ENCODE measurements at places on chromosomes 1 and 21. TPM values are rescaled to one million over a fixed set of nuclear protein-coding genes. Genes with fewer than 3 reads are reported as not detected.

DNA sequence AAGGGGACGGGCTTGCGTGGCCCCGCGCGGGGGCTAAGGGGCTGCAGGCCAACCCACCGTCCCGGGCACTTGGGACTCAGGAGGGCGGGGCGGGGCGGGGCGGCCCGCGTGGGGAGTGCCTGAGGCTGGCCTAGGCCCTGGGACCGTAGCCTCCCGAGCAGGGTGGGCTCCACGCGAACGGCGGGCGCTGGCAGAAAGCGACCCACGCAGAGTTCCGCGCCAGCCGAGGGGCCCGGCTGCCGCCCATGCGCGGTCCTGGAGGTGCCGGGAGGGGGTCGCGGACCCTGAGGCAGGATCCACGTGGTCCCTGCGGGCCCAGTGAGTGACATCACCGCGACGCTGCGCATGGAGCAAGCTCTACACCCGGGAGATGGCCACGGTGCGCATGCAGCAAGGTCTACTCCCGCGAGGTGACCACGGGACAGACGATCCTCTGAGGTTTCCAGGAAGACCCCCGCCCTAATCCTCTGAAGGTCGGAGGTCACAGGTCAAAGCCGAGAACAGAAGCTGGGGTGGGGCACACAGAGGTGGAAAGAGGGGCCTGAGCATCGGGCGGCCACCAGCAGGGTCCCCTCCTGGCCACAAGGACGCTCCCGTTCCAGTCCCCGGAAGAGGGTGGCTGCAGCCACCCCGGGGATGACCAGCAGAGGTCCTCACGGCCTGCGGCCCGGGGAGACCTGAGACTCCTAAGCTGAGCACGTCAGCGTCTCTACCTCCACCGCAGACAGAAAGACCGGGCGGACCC, 13.5 kb upstream of the SLC19A1 start:
- DNase-seq: peak; percentile 53
- H3K36me3 ChIP-seq: no peaks in the 10 kb centered on the region
- H3K4me3 ChIP-seq: peak overlapping the region; percentile 62
- no peaks in the 10 kb centered on the region for H3K27me3 ChIP-seq
- H3K4me1 ChIP-seq: peaks cover 13% of the 10 kb centered on the region

GRCh38 chr1:215475796-215476481, 91.2 kb upstream of the KCTD3 start:
- H3K4me3 ChIP-seq: no peak overlapping the region
- H3K4me1 ChIP-seq: peaks cover 17% of the 10 kb centered on the region
- peak overlapping the region; percentile 31 for H3K27ac ChIP-seq
- no peak for DNase-seq

DNA sequence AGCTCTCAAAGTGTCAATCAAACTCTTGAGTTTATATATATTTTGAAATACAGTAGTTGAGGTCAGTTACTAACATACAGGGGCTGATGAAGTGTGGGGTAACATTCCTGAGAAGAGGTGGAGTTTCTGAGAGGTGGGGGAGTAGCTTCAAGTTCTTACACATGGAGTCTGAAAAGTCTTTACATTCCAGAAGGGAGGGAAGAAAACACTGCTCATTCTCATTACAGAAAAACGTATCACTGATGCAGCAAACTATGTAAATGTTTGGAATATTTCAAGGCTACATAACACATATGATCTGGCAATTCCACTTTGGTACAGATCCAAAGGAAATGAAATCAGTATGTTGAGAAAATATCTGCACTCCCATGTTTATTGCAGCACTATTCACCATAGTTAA, 1065.8 kb upstream of the B3GALT2 start:
- peak overlapping the region; percentile 71 for H3K27ac ChIP-seq
- H3K4me3 ChIP-seq: no peak overlapping the region
- peaks cover 5% of the 10 kb centered on the region for H3K4me1 ChIP-seq
- DNase-seq: no peak
- H3K27me3 ChIP-seq: no peaks in the 10 kb centered on the region
- H3K36me3 ChIP-seq: peaks cover 2% of the 10 kb centered on the region

The OR2L5 gene
- not detected for total RNA-seq

DNA sequence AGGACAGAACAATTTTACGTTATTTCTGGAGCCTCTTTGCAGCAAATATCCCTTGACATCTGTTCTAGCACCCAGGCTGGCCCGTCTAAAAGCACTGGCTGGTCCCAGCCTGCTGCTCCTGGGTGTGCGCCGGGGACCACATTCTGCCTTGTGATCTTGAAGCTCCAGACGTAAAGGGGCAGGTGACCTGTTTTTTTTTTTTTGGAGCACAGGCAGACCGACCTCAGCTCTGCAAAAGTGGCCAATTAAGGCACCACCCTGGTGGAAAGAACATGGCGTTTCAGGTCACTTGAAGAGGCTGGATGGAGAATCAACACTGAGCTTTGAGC, 13.8 kb upstream of the CAMTA1 start:
- H3K27me3 ChIP-seq: peaks cover 11% of the 10 kb centered on the region
- no peak overlapping the region for H3K4me3 ChIP-seq
- H3K27ac ChIP-seq: no peak overlapping the region
- no peaks in the 10 kb centered on the region for H3K36me3 ChIP-seq

DNA sequence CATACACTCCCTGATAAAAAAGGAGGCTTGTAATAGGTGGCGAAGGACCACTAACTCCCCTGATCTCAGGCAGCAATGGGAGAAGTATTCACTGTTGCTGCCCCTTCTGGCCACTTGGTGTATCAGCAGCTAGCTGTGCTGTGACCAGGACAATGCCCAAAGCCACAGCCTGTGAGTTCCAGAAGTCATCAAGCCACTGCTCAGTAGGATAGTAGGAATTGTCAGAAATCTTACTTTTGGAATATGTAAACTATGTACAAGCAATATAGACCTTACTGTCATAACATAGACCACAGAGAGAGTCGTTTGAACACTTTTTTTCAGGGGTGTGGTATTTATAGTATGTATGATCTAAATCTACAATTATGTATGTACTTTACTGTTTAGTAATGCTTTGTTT, 248.3 kb upstream of the CAMK1G start:
- no peak overlapping the region for H3K4me3 ChIP-seq
- H3K4me1 ChIP-seq: peaks cover 2% of the 10 kb centered on the region
- DNase-seq: no peak

DNA sequence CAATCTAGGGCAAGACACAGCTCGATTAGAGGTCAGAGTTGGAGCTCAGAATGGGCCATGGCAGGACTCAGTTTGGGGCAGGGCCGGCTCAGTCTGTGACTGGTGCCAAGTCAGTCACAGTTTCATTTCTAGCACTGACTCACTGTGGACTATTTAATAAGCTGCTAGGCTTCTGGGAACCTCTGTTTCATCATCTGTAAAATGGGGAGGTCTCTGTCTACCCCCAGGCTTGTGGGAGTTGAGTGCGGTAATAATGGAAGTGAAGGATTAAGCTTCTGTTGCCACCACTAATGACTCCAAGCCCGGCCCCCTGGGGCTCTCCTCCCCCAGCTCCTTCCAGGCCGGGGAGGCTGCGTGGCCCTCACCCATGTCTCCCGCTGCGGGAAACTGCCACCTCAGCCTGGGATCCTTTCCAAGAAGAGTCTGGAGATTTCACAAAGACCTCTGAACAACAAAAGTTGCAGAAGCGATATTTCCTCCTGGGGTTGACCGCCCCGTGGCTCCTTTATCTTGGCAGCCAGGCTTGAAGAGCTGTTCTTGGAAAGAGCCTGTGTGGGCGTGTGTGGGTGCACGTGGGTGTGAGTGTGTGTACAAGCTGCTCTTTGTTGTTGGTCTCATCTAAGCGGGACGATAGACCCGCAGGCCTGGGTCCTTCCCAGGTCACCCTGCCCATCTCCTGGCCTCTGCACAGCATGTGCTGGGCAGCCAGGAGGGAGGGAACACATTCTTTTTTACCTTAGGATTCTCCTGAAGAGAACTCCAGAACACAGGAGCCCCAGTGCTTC, 29.1 kb downstream of the KNCN start:
- H3K4me3 ChIP-seq: no peak overlapping the region
- H3K27me3 ChIP-seq: peaks cover 56% of the 10 kb centered on the region
- H3K36me3 ChIP-seq: no peaks in the 10 kb centered on the region
- no peak for DNase-seq
- H3K27ac ChIP-seq: peak overlapping the region; percentile 59
- peaks cover 53% of the 10 kb centered on the region for H3K4me1 ChIP-seq

The SLC35F3 gene
- total RNA-seq: 0.25 TPM

GRCh38 chr21:41387824-41388223, 26.0 kb downstream of the MX2 start:
- H3K4me1 ChIP-seq: no peaks in the 10 kb centered on the region
- H3K4me3 ChIP-seq: no peak overlapping the region
- peaks cover 9% of the 10 kb centered on the region for H3K27me3 ChIP-seq
- no peak for DNase-seq
- peaks cover 2% of the 10 kb centered on the region for H3K36me3 ChIP-seq
- no peak overlapping the region for H3K27ac ChIP-seq

DNA sequence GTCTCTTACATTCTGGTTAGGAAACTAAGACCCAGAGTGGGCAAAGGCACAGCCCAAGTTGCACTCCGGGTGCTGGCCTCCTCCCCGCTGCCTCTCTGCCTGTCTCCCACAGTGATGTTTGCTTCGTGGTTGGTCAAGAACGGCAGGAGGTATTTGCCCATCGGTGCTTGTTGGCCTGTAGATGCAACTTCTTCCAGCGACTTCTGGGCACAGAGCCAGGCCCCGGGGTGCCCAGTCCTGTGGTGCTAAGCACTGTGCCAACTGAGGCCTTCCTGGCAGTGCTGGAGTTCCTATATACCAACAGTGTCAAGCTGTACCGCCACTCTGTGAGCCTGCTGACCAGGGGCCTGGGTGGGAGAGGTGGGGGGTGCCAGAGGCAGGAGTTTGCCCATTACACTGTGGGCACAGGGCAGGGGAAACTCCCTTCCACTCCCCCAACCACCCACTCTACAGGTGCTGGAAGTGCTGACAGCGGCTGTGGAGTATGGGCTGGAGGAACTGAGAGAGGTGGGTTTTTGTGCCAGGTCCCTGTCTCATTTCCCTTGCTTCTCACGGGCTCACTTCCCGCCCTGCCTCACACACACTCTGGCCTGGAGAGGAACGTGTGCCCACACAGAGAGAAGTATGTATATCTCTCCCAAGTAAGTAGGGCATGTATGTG, 1.9 kb downstream of the BTBD19 start:
- no peaks in the 10 kb centered on the region for H3K27me3 ChIP-seq
- H3K4me1 ChIP-seq: peaks cover 51% of the 10 kb centered on the region
- DNase-seq: no peak
- H3K36me3 ChIP-seq: peaks cover 13% of the 10 kb centered on the region
- peak overlapping the region; percentile 64 for H3K27ac ChIP-seq
- no peak overlapping the region for H3K4me3 ChIP-seq

GRCh38 chr1:89942014-89942413, 52.9 kb upstream of the ZNF326 start:
- H3K27ac ChIP-seq: no peak overlapping the region
- no peak overlapping the region for H3K4me3 ChIP-seq
- H3K4me1 ChIP-seq: peaks cover 17% of the 10 kb centered on the region
- DNase-seq: no peak

The ZFP69 gene
- total RNA-seq: 4.3 TPM

The FNDC5 gene
- 162 TPM for total RNA-seq

GRCh38 chr1:227125929-227126545, 185.9 kb downstream of the COQ8A start:
- no peaks in the 10 kb centered on the region for H3K27me3 ChIP-seq
- H3K36me3 ChIP-seq: peaks cover 8% of the 10 kb centered on the region
- no peaks in the 10 kb centered on the region for H3K4me1 ChIP-seq
- H3K4me3 ChIP-seq: no peak overlapping the region
- no peak overlapping the region for H3K27ac ChIP-seq

The COA7 gene
- total RNA-seq: 21.7 TPM

All from mesothelial cell of epicardium (in vitro differentiated cells).